ENCODE measurements at places on chromosomes 11 and 22.
A peak's percentile ranks its signal among the peaks of the same experiment; 100 is the strongest.

DNA sequence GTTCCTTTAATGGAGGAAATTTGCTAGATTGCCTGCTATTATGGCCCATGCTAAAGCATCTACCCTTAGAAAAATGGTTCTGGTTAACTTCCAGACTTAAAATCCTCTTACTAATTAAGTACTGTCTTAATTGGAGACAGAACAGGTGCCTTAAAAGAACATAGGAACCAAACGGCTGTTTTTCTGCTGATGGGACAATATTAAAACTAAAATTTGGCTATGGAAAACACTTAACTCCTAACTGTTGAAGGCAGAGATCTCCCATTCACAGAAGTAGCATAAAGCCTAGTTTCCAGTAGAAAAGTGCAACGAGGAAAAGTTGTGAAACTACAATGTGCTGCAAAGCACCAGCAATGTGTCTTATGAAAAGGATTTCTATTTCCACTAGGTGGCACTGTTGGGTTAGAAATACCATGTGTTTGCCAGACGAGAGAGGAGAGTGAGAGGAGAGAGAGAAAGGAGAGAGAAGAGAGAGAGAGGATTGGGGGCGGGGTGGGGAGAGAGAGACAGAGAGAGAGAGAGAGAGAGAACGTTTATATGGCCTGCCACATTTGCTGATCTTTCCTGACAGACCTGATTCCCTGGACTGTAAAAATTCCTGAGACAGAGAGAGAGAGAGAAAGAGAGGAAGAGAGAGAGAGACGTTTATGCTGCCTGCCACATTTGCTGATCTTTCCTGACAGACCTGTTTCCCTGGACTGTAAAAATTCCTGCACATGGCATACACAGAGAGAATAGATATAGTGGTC lies 51.5 kb downstream of the FAM181B start:
- no peak for DNase-seq

GRCh38 chr11:81602508-81602907 lies 1131.2 kb downstream of the FAM181B start:
- no peak for DNase-seq

GRCh38 chr11:126718276-126718675 lies 282.3 kb downstream of the KIRREL3 start:
- DNase-seq: no peak

DNA sequence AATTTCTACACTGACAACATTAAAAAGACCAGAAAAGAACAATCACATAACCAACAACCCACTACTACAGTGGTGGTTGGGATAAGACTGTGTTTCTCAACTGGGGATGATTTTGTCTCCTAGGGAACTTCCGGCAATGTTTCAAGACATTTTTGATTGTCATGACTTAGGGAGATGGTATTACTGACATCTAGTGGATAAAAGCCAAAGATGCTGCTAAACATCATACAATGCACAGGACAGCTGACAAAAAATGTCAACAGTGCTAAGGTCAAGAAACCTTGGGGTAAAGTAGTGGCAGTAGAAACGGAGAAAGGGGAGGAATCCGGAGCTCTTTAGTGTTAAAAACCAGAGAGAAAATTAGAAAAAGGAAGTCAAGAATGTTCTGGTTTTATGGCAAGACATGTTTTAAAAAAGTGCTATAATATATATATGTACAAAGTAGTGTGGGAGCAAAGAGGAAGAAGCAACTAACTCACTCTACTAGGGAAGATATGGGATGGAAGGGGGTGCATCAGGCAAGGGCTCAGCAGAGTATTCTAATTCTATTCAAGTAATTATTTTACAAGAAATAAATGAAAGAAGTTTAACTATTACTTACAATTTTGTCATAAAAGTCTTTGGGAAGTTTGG lies 37.2 kb downstream of the CKAP5 start:
- no peak for DNase-seq

DNA sequence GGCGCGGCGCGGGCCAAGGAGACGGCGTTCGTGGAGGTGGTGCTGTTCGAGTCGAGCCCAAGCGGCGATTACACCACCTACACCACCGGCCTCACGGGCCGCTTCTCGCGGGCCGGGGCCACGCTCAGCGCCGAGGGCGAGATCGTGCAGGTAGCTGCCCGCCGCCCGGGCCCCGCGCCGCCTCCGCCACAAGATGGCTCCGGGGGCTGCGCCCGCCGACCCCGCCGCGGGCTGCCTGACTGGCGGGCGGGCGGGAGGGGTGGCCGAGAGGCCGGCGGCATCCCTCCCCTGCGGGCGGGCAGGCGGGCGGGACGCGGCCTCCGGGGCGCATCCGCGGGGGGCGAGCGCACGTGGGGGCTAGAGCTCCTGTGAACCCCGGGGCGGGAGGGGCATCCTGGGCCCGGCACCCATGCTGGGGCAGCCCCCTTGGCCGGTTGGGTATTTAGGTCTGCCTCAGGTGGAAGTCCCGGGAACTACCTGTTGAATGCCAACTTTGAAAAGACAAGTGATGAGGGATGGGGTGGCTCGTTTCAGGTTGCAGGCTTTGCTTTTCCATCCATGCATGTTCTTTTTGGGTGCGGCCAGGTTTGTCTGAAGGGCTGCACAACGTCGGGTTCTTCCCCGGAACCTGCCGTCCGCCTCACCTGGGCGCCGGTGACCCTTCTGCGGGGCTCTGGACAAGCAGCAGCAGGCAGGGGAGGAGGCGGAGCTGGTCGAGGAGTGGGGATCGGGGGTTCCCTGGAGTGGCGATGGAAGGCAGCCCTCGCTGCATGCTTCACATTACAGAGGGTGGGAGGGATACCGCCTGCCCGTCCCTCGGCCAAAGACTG lies 760 bp downstream of the ZNRF3 start:
- no peak for DNase-seq

DNA sequence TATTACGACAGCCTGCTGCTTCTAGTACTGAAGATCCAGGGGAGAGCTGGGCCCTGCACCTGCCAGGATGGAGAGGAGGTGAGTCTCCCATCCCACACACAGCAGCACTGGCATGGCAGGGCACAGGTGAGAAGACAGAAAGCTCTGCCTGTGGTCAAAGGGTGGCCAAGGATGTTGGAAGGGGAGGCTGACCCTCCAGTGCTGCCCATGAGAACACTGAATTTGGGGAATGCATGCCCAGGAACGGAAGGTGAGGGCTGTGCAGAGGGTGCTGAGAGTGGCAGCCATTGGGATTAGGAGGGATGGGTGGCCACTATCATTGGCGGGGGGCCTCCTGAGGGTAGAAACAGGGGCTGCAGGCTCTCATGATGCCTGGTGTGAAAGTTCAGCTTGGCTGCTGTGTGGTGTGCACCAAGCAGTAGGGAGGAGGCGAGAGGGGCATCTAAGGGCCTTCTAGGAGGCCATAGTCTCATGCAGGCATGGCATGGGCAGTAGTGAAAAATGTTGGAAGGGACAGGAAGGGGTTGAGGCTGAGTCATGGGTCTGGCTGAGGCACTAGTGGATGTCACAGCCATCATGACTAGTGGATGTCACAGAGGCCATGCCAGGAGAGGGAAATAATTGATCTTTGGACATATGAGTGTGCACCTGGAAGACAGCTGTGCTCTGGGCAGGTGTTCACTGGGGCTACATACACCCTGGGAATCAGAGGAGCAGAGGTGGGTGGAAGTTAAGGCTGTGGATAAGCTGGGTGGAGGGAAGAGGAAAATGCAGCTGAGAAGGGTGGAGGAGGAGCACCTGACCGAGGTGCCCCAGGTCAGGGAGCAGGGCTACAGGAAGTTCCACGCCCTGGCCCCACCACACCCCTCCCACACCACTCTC lies 2.5 kb upstream of the LRRC74B start:
- DNase-seq: no peak

GRCh38 chr11:16169956-16170847 lies 186.1 kb downstream of the SOX6 start:
- no peak for DNase-seq

GRCh38 chr11:78138694-78139421 lies 568 bp downstream of the ALG8 start:
- peak; percentile 37 for DNase-seq

- no peak for DNase-seq
These were observed 729 bp downstream of the IL17RA start for GRCh38 chr22:17085277-17086181.

DNA sequence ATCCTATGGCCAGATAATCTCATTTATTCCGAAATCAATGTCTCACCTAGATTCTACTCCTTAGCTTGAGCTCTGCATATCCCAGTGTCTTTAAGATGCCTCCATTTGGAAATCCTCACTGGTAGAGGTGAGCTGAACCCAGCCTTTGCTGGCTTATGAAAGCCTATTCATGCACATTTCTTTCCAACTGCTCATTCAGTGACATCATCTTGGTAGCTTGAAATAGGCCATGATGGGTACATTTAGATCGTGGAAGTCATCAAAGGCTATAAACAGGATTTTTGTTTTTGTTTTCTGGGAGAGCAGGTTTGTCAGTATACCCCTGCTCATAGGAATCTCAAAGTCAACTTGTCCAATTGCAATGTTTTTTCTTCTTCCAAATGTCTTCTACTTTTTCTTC lies 6.0 kb downstream of the NXPE1 start:
- DNase-seq: no peak

- DNase-seq: no peak
These were observed 53.7 kb downstream of the CADM1 start for GRCh38 chr11:115450519-115450918.

DNA sequence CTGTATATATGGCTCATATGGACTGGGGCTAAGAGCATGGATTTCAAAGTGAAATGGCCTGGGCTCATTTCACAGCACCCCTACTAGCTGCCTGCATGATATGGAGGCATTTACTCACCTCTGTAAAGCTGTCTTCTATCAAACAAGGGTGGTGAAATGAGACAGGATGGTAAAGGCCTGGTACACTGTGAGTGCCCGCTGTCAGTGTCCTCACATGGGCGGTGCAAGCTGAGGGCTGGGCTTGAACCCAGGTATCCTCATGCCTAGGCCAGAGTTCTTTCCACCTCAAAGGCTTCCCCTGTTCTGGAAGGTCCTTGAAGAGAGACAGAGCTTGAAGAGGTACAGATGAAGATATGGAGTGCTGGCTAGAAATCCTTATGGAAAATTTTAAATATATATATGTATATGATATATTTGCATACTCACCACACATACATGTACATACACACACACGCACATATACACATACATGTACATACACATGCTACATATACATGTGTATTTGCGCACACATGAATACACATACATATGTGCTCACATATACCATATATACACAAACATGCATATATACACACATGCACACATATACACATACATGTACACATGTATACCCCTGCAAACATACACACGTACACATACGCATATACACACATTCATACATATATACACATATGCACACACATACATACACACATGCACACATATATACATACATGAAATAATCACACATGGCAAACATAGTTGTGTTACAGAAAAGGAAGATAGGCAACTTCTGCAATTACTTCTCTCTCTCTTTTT lies 44.7 kb downstream of the MICAL2 start:
- DNase-seq: no peak

GRCh38 chr22:46352691-46353386 lies 17.3 kb downstream of the TRMU start:
- peak; percentile 43 for DNase-seq

DNA sequence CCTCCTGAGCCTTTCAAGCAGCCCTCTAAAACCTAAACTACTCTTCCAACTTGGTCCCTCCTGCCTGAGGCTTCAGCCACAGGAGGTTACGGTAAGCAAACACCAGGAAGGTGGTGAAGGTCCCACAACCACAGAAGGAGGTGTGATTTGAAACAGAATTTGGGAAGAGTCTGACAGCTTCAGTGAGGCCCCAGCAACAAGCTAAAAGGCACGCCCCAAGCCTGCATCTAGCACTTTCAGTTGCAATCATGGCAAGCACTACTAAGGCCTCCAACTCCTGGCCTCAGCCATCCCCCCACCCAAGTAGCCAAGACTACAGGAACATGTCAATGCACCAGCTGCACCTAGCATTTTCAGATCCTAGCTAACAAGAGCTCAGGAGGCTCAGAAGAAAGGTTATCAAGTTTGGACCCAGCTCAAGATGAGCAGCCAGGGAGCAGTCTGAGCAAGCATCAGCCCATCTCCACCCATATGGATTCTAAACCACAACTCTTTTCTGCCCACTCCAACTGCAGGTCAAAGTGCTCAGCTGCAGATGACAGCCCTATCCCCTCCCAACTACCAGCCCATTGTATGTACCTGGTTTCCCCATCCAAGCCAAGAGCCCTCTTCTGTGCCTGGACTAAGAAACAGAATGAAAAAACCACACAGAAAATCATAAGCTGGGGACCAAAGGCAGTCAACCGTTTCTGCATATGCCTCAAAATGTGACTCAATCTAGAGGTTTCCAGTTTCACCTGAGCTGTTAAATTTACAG lies 10.4 kb upstream of the AHNAK start:
- DNase-seq: no peak

DNA sequence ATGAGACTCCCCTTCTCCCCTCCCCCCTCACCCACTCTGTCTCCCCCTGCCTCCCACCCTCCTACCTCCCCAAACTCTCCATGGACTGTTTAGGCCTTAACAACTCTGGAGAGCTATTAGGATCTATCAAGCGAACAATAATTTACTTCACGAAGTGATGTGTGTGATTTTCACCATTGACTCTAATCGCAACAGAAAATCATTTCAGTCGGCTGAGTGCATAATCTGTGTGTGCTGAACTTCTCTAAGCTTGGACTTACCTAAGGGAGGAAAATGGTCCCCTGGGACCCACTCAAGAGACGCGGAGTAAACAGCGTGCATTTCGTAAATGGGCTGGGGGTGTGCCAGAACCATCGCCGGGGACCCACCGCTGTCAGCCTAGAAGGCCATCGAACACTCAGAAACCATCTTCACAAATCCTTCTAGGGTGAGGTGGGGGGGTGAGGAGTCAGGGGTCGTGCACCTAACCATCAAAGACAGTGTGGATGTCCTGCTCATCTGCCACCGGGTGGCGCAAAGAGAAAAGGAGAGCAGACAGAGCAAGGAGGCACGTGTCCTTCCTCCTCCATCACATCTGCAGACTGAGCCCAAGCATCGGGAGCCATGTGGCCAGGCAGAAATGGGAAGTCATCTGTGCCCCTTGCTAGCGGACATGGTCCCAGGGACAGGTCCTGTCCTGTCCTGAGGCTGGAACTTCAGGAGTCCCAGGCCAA lies 62.1 kb upstream of the NUP50 start:
- DNase-seq: no peak

DNA sequence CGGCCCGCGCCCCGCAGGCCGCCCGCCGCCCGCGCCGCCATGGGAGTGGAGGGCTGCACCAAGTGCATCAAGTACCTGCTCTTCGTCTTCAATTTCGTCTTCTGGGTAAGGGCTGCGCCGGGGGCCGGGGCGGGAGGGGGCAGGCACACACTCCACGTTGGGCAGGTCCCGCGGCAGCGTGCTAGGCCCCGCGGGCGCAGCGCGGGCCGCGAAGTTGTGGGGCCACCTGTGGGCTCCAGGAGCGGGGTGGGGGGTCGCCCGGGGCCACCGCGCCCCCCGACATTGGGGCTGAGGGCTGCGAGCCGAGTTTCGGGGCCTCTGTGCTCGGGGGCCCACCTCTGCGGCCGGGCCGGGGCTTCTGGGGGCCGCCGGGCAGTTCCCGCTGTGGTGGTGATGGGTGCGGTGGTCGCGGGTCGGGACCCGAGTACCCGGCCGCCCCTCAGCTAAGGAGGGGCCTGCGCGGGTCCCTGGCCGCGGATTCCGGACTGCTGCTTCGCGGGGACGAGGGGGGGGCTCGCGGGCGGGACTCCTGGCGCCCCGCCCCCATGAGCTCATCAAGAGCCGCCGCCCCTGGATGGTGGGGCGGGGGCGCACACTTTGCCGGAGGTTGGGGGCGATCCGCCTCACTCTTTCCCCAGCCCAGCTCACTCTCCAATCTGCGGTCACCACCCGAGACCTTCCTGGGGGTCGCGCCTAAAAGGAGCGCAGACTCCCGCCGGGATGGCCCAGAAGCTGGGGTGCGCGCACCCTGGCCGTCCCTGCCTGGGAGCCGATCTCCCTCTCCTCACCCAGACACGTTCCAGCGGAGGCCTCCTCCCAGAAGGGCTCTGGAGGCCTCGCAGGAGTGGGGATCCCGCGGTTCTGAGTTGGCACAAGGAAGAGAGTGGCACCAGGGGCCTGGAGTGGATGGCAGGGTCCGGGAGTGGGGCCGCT lies 667 bp downstream of the CD81 start:
- DNase-seq: no peak

All from retinal pigment epithelial cell (primary cell).